Vagina (tissue), 2 donors: ENCODE measurements at places on chromosomes 11 and 22.
A peak's percentile ranks its signal among the peaks of the same experiment; 100 is the strongest.

DNA sequence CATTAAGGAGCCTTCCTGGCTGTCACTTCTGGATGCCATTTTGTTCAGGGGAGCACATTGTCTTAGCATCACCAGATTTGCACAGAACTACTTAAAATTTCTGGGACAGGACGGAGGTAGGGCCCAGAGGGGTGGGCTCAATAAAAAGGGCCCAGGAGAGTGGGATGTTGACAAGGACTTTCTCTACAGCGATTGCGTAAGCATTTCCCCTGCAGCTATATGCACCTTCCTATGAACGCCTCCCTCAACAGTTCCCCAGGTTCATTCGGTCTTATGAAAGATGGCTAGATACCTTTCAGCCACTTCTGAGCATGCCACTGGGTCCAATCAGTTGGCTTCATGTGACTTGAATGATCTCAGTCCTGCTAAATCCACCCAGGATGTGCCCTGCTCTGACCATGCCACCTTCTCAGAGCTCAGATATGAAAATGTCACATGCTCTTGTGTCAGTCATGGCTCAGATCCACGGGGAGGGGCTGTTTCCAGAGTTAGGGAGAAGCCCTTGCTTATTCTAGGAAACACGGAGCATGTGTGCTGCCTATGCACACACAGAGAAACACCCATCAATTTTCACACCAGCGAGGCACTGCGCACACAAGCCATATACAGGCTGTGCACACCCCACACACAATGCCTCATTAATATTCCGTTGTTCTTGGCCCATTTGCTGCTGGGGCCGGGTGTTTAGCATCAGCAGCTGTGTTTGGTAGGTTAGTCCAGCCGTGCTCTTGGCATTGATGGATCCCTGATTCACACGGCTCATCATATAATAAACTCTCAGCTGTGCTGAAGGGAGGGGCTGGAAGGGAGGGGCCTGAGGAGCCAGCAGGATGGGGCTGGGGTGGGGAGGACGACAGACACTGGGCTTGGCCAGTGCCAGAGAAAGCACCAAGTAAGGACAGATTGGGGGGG lies 52.5 kb upstream of the NNMT start:
- DNase-seq: no peak

GRCh38 chr11:96194581-96195374 lies 148.2 kb downstream of the MAML2 start:
- DNase-seq: no peak

DNA sequence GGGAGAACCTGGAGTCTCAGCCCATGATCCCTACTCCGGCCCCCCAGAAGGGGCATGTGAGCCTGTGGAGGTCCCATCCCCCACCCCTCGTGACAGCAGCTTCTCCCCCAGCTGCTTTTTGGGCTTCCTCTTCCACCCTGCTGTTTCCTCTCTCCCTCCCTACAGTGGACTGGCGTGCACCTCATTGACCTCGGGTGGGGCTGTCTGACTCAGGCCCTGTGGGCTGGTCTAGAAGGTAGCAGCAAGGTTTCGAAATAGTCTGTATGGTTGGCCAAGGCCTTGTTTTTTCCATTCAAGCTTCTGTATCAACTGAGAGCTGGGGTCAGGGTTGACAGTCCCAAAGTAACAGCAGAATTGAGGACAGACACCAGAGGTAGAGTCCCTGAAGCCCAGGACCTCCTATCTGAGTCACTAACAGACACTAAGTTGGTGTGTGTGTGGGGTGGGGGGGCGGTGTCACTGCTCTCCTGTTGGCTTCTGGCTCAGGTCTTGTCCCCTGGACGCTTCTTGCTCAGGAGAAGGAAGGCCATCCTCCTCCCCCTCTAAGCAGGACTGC lies 7.7 kb downstream of the SLC37A2 start:
- DNase-seq: peak; percentile 90

GRCh38 chr11:80872116-80872728 lies 1431.4 kb upstream of the TENM4 start:
- DNase-seq: no peak

DNA sequence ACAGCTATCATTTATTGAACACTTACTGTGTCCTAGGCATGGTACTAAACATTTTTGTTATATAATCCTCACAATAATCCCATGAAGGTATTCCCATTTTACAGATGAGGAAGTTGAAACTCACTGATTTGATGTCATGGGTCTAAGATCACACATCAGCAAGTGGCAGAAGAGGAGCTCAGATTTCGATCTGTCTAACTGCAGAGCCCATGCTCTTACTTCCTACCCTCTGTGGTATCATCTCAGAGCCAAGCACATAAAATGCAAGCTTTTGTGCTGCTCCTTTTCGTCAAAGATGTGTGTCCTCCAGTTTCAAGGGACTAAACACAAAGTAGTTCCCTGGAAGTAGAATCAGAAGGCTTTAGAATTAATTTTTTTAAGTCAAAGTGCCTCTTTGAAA lies 71.1 kb downstream of the ARFGAP2 start:
- DNase-seq: no peak

DNA sequence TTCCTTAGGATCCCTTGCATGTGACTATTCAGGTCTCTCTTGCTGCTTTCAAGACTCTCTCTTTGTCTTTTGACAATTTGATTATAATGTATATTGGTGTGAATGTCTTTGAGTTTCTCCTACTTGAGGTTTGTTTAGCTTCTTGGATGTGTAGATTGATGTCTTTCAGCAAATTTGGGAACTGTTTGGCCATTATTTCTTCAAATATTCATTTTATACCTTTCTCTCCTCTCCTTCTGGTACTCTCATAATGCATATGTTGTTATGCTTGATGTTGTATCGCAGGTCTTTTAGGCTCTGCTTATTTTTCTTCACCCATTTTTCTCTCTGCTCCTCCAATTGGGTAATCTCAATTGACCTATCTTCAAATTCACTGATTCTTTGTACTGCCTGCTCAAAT lies 44.2 kb downstream of the OR2AT4 start:
- no peak for DNase-seq

GRCh38 chr22:43560651-43561050 lies 148.8 kb downstream of the MPPED1 start:
- no peak for DNase-seq

- DNase-seq: peak; percentile 86
Observed at GRCh38 chr22:44664149-44664548, 37.9 kb upstream of the PRR5 start.

DNA sequence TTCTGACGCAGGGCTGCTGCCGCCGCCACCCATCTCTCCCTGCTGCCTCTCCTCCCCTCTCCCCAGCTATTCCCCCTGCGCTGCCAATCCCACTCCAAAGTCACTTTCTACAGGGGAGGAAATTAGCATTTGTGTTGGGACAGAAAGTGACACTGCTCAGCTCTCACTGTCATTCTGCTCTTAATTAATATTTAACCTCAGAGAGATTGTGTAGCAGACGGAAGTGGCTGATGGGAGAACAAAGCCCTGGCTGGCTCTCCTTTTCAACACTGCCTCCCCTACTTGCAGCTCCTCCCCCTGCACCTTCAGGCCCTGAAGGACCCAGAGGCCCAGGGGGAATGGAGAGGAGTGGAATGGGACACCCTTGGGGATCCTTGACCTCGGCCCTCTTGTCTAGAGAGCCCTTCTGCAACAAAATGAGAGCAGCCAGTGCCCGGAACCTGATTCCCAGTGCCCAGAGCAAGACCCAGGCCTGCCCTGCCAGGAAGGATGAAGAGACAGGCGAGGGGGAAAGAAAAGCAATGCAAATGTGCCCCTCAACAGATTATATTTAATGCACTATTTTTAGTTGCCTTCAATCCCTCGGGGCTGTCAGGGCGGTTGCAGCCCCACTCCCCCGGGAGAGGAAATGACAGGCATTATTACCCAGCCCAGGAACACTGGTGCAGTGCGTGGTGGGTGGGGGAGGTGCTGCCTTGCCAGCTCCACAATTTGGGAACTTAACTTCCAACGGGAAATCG lies 14.6 kb upstream of the NRGN start:
- DNase-seq: no peak

GRCh38 chr11:72609476-72609875 lies 64.7 kb downstream of the PDE2A start:
- DNase-seq: no peak

GRCh38 chr22:46104170-46104880 lies 46.0 kb upstream of the PPARA start:
- DNase-seq: no peak

GRCh38 chr11:59012398-59013265 lies 73.3 kb downstream of the GLYATL1 start:
- no peak for DNase-seq

DNA sequence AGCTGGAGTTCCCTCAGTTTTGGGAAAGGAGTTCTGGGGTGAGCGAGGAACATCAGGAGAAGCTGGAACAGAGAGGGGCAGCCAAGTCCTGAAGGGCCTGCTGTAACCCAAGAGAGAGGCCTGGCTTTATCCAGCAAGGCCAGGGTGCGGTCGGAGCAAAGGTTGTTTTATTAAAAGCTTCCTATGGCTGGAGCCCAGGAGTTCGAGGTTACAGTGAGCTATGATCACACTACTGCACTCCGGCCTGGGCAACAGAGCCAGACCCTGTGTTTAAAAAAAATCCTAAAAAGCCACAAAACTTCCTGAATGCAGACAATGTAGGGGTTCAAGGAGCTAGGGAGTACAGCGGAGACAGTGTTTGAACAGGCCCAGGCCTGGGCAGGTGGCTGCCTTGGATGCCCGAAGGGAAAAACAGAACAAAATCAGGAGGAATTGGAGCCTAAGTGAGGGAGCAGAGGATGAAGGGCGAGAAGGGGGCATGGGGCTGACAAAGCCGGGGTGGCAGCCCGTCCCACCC lies 22.2 kb upstream of the MALAT1 start:
- DNase-seq: no peak

DNA sequence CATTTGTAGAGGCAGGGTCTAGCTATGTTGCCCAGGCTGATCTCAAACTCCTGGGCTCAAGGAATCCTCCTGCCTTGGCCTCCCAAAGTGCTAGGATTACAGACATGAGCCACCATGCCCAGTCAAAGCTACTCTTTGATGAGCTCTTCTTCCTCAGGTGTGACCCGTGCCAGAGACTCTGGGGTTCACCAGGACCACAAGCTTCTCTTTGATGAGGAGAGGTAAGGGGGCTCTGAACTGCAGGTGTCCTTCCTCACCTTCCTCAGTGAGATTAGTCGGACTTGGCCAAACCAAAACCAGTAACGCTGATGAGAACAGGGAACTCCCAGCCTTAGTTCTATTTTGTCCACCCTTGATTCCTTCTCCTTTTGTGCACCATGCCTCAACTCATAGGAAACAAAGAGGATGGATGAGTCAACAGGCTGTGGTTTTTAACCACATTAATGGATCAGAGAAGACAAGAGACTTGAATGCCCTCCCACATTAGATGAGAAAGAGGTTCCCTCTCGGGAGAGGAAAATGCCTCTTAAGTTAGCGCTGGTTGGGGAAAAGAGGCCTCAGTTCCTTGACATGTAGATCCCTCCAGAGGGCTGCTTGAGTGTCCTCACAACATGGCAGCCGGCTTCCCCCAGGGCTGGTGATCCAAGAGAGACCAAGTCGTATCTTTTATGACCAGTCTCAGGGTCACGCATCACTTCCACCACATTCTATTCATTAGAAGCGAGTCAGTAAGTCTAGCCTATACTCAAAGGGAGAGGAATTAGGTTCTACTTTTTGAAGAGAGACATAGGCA lies 25.7 kb upstream of the CTR9 start:
- DNase-seq: no peak

- DNase-seq: no peak
Observed at GRCh38 chr11:15912291-15912690, 444.1 kb downstream of the SOX6 start.

- DNase-seq: no peak
Observed at GRCh38 chr11:79388201-79388600, 52.6 kb downstream of the TENM4 start.

GRCh38 chr11:66719111-66719872 lies 9.7 kb downstream of the SPTBN2 start:
- DNase-seq: no peak

GRCh38 chr22:48574776-48575617 lies 1252.7 kb downstream of the BRD1 start:
- DNase-seq: no peak

- DNase-seq: no peak
Observed at GRCh38 chr11:111417766-111418435, 38.8 kb upstream of the POU2AF1 start.

GRCh38 chr11:64233913-64234586 lies at the start of gene VEGFB:
VEGFB (plus strand) TSS chr11:64234584; CDS start chr11:64234834, 250 bp downstream.
- DNase-seq: no peak

DNA sequence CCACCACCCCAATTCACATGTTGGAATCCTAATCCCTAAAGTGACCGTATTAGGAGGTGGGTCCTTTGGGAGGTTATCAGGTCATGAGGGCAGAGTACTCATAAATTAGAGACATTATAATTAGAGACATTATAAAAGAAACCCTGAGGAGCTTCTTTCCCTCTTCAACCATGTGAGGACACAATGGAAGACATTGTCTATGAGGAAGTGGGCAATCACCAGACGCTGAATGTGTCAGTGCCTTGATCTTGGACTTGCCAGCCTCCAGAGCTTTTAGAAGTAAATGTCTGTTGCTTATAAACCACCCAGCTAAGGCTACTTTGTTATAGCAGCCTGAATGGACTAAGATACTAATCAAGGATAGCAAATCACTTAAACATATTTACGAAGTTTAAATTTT lies 14.8 kb downstream of the GAB2 start:
- no peak for DNase-seq

GRCh38 chr11:64340671-64341335 lies 799 bp downstream of the CCDC88B start:
- no peak for DNase-seq

DNA sequence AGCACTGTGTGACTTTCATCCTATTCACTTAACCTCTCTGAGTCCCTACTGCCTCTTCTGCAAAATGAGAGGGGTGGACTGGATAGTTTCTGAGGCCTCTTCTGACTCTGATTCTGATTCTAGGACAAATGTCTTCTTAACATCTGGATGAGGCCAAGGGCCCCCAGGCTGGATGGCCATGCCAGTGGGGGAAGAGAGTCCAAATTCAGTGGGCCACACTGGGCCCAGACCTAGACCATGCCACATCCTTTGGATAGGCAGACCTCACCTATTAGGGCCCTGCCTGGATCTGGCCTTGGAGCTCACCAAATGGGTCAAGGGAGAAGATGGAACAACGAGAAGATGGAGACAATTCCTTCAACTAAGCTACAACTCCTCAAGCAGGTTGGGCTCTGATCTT lies 24.6 kb downstream of the NRXN2 start:
- no peak for DNase-seq

DNA sequence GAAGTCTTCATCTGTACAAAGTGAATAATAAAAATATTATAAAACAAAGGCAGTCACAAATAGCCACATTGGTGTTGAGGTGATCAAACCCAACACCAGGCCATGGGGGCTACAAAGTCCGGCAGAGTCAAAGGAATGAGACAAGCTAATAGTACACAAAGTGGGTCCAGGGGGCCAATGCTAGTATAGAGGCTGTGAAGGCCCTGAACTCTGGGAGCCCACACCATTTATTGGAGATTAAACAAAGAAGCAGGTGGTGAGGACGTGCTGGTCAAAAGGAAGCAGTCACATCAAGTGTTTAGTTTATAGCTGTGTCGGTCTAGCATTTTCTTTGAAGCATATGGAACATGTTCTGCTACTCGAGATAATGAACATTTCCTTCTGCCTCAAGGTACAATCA lies 58.6 kb upstream of the CCT8L2 start:
- no peak for DNase-seq

DNA sequence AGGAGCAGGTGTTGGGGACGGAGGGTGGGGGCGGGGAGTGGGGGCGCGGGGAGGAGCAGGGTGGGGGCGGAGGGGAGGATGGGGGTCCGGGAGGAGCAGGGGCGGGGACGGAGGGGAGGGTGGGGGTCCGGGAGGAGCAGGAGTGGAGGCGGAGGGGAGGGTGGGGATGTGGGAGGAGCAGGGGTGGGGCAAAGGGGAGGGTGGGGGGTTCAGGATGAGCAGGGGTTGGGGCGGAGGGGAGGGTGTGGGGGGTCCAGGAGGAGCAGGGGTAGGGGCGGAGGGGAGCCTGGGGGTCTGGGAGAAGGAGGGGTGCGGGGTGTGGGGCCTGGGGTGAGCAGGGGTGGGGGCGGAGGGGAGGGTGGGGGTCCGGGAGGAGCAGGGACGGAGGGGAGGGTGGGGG lies 17.1 kb downstream of the CRELD2 start:
- no peak for DNase-seq
